NCI-H187 (cell line): ENCODE measurements at places on chromosomes 1 and 21.

DNA sequence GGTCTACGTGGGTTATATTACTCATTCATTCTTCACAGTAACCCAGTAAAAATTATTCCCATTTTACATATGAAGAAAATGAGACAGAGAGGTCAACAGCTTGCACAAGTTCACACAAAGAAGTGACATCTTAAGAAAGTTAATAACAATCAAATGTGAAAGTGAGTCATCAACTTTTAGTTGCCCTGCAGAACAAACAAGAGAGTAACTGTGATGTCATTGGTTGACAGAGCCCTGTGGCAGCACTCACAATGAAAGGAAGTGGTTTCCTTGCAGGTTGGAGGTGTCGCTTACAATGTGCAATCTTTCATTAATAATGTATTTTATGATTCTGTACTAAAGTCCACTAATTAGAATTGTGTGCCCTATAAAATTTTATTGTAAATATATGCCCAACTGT is 369.6 kb downstream of the RYR2 start:
- no peak for DNase-seq

DNA sequence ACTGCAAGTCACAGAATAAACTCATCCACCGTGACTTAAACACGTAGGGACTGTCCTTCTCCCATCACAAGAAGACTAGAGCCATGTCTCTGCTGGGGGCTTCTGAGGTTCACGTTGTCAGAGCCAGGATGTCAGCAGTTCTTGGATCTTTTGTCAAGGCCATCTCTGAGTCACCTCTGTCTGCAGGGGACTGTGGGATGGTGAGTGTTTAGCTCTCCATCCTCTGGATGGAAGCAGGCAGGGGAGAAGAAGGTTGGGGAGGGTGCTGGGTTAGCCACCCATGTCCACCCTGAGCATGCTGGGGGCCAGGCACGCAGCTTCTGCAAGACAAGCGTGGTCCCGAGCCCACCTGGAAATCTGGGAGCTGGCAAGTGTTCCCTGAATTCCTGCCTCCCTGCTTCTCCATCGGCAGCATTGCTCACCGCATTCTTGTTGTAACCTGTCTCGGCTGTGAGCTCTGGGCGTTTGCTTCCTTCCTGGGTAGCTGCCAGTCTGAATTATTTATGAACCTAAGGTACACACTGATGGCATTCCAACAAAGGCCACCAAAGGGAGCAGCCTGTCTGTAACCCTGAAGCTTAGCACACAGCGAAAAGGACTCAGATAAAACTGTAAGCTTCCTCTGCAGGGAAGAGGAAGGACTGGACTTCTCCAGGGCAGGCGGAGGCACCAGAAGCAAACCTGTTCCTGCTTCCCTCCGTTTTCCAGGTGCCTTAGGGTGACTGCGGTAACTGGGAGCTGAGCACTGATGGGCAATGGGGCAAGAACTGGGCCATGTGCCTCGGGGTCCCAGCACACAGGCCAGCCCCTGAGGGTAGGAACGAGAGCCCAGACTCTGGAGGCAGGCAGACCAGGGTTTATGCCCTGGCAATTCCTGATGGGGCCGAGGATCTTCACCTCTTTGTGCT is 88.6 kb downstream of the RIPK4 start:
- DNase-seq: no peak

- DNase-seq: no peak
These were observed 16.4 kb downstream of the CDCP2 start for GRCh38 chr1:54136269-54136896.

DNA sequence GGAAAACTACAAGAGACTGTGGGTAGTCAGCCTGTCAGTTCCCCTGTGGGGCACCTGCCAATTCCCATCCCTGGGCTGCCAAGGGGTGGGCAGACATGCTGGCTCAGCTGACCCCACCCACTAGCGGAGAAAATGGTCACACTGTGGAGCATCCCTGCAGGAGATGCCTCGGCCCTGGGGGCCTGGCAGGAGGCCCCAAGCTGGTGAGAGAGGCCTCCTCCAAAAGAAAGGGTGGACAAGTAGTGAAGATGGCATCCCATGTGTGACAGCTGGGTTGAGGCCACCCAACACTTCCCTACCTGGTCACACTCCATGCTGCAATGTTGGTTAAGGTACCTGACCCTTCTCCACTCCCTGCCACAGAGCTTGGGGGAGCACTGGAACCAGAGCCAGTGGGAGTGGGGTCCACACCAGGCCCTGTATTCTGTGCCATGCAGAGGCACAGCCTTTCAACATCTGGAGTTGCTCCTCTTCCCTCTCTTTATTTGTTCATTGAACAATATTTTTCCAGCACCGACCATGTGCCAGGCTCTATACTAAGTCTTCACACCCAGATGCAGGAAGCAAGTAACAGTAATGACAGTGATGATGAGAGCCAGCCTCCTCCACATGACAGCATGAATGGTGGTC is 59.5 kb downstream of the KLHDC7A start:
- no peak for DNase-seq

GRCh38 chr1:54477153-54477561 is 70.9 kb upstream of the ACOT11 start:
- no peak for DNase-seq

DNA sequence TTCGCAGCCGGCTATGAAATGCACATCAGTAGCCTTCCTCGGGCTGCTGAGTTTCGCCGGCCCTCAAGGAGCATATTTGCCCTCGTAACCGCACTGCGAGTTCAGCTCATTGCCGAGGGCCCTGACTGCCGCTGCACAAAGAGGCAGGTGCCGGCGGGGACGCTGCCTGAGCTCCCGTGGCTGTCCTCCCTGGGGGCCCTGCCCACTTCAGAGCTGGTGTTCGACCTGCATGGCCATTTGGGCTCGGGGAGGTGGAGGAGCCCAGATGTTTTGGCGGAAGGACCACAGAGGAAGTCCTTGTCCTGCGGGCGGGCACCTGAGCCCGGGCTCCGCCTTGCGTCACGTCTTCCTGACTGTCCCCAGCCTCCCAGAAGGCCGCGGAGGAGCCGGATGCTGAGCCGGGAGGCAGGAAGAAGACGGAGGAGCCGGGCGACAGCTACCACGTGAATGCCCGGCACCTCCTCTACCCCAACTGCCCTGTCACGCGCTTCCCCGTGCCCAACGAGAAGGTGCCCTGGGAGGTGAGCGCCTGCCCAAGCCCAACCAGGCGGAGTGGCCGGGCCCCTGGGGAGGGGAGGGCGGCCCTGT is 29.9 kb upstream of the LRRC3 start:
- no peak for DNase-seq

GRCh38 chr1:16120940-16121410 is 34.9 kb downstream of the EPHA2 start:
- DNase-seq: peak; percentile 36

DNA sequence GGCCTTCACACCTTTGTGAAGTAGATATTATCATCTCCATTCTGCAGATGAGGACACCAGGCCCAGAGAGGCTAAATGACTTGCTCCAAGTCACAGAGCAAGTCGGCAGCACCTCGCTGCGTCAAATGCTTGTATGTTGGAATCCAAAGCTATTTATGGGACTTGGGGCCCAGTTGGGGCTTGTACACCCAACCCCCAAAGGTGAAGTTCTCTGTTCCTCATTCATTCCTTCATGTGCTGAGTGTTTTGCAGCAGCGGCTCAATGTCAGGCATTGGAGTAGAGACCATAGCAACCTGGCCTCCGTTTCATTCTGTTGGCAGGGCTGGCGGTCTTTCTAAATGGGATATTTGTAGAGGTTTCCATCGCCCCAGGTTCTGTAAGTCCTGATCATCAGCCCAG is 113.4 kb upstream of the SLC25A33 start:
- no peak for DNase-seq

DNA sequence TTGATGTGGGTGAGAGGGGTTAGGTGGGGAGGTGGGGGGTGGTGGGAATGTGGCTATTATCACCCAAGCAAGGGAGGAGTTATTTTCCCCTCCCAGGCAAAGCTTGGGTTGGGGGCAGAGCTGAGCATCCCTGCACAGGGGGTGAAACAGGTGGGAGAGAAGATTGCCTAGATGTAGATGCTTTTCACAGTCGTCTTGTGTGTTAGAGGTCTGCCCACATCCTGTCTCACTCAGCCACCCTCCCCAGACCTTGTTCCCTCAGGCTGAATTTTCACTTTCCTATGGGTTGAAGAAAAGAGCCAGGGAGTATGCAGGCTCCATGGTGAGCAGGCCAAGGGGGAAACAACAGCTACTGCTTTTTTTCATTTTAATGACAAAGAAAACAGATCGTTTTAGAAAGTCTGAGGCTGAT is 223.5 kb downstream of the KIF26B start:
- no peak for DNase-seq

DNA sequence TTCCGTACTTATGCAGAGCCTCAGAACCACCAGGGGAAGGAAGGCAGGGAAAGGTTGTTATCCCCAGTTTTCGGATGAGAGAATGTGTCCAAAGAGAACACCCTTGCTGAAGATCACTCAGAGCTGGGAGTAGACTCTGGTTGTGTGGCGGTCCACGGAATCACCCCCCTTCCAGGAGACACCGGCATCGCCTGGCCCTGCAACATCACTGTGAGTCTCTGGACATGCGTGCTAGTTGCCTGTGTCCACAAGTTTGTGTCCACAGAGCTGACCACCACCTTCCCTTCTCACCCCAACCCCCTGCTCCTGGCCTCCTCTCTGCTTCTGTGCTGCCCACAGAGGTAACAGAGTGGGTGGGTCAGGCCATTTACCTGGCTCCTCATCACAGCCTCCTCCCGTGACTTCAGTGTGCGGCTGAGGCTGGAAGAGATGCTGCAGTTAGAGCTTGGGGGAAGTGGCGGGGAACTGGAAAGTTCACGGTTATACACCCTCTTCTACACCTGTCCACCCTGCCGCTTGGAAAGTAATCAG is 7.3 kb downstream of the MYBPH start:
- DNase-seq: no peak

- DNase-seq: peak; percentile 67
These were observed 36.7 kb downstream of the FAM163A start for GRCh38 chr1:179779645-179780272.

DNA sequence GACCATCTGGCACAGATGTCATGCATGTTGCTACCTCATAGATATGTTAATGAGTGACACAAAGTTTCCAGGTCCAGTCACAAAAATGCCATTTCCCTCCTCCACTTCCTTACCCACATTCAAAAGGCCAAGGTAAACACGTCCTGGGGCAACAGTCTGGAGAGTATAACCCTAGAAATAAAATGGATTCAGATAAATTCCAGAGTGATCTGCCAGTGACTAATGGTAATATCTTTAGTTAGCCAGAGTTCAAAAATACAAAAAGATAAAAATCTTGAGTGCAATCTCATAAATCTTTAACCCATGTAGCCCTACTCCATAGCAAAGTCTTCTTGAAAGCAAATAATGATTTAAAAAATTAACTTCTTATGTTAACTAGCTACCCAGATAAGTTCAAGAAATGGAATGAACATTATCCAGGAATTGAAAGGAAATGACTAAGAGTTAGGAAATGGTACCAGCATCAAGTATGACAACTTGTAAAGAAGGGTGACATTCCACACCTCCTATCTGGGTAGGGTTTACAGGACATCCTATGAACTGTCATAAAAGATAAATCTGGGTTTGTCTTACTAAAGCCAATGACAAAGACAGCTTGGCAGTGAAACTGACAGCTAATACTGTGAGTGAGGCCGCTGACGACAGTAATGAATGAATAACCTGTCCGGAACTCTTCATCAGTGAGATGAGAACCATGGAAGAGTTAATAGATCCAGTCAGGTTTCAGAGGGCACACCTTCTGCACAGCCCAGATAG is 18.1 kb downstream of the RGS2 start:
- DNase-seq: no peak

DNA sequence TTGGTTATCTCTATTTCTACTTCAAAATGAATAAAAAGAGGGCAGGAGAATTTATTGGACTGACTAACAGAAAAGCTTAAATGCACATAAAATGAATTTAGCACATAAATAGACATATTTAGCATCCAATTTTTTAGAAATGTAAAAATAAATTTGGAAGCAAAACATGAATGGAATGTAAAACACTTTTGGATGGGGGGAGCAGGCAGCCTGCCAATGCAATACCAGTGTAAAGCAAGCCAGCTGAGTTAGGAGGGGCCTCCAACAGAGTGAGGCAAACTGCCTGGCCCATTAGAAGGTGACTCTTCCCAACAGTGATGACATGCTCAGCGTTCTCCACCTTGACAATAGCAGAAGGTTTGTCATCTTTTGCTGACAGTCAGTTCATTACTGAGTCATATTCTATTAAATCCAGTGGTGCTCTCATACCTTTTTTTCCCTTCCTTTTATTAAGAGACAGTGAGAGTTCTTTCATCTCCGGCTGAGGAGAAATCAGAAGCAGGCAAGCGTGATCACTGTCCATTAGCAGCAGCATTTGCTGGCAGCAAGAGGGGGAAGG is 19.5 kb upstream of the EXO1 start:
- no peak for DNase-seq

GRCh38 chr1:178282949-178283367 is 189.1 kb downstream of the RASAL2 start:
- DNase-seq: no peak

- DNase-seq: no peak
These were observed 38.8 kb downstream of the WDR4 start for GRCh38 chr21:42840411-42841155.

GRCh38 chr1:37100310-37100709 is 66.0 kb upstream of the GRIK3 start:
- DNase-seq: no peak

DNA sequence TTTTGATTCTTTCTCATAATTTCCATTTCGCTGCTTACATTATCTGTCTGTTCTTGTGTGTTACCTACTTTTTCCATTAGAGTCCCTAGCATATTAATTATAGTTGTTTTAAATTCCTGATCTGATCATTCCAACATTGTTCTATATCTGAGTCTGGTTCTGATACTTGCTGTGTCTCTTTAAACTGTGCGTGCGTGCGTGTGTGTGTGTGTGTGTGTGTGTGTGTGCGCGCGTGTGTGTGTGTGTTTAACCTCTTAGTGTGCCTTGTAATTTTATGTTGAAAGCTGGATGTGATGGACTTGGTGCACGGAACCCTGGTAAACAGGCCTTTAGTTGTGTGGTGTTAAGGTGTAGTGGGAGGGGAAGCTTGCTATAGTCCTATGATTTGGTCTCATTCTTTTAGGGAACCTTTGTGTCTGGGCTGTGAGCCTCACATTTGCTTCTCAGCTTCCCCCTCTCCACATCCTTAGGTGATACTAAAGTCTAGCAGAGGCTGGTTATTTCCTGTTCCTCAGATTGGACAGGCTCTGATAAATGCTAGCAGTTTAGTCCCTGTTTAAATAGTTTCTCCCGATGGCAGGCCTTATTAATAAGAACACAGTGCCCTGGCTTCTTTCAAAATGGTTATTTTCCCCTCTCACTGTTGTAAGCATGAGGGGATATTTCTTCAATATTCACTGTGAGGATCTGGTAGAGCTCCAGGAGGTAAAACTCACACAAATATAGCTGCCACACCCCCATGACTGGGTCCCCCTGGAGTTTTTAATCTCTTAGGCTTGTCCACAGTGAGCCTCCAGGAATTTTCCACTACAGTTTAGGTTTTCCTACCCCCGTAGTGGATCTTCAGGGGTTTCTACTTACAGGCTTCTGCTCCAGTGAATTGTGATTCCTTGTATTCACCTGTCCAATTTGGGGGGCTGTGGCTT is 118.3 kb downstream of the GALNT2 start:
- DNase-seq: no peak

GRCh38 chr21:45386728-45387371 is 18.1 kb upstream of the COL18A1 start:
- DNase-seq: no peak
